CD4-positive, alpha-beta T cell treated with Interleukin-17A for 4 hours (primary cell): ENCODE measurements at places on chromosomes 5 and 9.

DNA sequence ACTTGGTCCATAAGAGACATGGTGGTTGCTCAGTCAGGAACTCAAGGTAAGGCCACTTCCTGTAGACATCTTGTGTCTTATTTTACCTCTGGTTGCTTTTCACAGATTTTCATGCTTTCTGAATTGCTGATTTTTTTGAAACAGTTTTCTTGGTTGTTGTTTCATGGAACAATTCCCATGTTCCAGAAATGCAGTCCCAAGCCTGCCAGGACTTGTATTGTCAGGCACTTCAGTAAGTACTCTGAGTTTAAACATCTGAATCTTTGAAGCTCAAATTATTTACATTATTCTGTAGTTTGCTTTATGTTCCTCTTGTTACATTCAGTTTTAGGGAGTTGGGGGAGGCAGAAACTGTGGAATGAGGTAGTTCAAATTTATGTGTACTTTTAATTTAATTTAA, 290.2 kb downstream of the DMRT2 start:
- no peak for DNase-seq

DNA sequence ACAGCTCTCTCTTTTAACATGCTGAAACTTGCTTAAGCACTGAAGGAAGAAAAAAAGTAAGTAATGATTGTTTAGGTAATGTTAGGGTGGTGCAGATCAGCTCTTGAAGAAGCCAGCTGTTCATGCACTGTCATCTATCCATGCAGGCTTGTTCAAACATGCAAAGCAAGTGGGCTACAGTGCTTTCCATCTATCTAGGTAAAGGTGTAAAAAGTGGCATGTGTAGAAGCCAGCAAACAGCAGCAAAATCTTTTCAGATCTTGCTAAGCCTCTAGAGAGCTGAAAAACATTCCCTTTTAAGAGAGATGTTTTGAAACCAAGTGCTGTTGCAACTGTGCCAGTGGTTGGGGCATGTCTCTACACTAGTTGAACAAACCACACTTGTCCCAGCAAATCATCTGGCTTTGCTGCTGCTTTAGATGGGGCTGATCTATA, 214.4 kb downstream of the EFNA5 start:
- no peak for DNase-seq

GRCh38 chr9:6106711-6107339, 91.4 kb upstream of the RANBP6 start:
- DNase-seq = no peak

DNA sequence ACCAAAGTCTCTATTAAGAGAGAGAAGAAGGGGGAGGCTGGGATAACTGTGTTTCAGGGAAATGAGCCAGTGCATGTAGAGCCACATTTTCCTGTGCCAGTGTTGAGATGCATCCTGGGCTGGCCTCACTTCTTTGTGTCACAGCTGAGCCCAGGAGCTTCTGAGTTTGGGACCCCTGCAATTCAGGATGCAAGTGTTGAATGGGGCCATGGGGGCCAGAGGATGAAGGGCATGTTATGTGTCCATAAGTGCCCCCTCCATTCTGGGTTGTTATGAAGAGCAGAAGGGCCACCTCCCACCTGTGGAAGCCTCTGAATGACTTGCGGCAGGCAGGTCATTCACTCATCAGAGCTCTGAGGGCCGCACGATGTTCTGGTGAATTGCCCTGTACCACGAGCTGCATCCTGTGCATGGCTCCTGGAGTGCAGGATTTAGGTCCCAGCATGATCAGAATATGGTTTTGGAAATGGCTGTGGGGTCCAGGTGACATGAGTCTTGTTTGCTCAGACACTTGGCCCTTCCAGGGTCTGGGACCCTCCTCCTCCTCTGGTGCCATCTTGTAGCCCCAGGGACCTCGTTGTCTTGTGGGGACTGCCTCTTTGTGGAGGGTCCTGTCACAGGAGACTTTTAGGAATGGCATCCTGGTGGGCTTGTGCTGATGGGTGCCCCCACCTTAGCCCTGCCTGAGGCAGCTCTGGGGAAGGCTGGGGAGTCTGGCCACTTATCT, 115.4 kb upstream of the PITX1 start:
- no peak for DNase-seq

DNA sequence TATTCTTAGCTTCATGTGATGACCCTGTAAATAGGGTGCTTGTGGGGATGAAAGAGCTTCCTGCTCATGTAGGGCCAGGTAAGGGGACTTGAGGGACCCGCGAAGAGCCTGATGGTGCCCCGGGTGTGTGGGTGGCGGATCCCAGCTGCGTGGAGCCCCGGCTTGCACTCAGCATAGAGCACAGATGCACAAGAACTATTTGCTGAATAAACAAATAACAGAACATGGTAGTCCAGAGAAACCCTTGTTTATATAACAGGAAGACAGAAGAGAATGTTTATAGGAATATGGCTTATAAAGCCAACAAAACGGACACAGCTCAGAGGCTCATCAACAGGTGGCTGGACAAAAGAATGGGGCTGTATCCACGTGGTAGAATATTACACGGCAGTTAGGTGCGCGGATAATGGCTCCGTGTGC, 106.9 kb upstream of the COL5A1 start:
- no peak for DNase-seq

DNA sequence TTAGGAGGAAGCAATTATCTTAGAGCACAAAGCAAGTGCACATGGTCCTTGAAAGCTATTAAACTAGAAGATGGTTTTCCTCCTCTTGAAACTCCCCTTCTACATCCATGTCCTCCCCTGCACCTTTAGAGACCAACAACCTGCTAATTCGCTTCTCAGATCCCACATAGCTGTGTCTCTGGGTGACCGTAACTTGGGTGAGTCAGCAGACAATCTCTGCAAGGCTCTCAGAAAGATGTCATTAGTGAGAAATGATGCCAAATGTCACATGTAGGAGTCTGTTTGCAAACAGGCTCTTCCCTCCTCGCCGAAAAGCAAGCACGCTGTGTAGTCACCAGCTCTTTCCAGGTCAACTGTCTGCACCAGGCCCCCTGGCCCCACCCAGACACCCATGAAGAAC, 291.8 kb downstream of the SLIT3 start:
- no peak for DNase-seq

- peak; percentile 97 for DNase-seq
Measured at GRCh38 chr9:133144142-133144903, 19.4 kb downstream of the GBGT1 start.

DNA sequence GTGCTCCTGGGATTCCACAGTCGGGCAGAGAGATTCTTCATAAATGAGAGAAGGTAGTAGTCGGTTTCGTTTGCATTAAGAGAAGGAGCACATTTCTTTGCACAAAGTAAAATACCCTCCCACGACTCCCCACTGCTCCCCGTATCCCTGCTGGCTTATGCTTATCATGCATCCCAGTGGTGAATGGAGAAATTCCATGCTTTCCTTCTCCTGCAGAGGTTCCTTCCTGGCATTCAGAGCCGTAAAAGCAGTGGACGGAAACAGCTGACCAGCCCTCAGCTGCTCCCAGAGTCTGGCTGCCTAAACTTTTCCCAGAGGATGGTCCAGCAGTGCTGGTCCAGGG, 93.1 kb downstream of the C9orf152 start:
- no peak for DNase-seq

- peak; percentile 43 for DNase-seq
Measured at GRCh38 chr9:35826071-35826701, 2.3 kb downstream of the FAM221B start.

DNA sequence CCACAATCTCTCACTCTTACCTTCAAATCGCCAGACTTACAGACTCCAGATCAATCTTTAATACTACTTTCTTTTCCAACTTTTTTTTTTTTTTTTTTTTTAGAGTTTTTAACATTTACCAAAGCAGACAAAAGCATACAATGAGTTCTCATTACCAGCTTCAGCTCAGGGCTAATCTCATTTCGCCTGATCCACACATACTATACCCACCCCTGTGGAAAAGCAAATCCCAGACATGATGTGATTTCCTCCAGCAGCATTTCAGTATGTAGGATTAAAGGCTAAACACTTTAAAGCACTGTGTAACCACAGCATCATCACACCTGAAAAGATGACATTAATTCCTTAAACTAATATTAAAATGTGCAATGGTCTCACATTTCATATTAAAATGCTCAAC, 138.8 kb upstream of the RETREG1 start:
- DNase-seq = no peak

- peak; percentile 72 for DNase-seq
Measured at GRCh38 chr5:138035605-138036537, 3.0 kb upstream of the FAM13B start.
